T-helper 17 cell (primary cell): ENCODE measurements at places on chromosomes 4 and X. TPM values are rescaled to one million over a fixed set of nuclear protein-coding genes. Genes with fewer than 3 reads are reported as not detected.

GRCh38 chr4:141335166-141335565, 114.5 kb downstream of the ZNF330 start:
- no peak overlapping the region for H3K27ac ChIP-seq
- peaks cover 2% of the 10 kb centered on the region for H3K4me1 ChIP-seq
- no peak for DNase-seq

- no peak overlapping the region for H3K4me3 ChIP-seq
- H3K36me3 ChIP-seq, result no peaks in the 10 kb centered on the region
- H3K27me3 ChIP-seq, result no peaks in the 10 kb centered on the region
- no peak for DNase-seq
- no peaks in the 10 kb centered on the region for H3K4me1 ChIP-seq
Observed at GRCh38 chr4:74968456-74969164, 35.7 kb downstream of the PARM1 start.

RTL9 gene
- total RNA-seq, result not detected

DNA sequence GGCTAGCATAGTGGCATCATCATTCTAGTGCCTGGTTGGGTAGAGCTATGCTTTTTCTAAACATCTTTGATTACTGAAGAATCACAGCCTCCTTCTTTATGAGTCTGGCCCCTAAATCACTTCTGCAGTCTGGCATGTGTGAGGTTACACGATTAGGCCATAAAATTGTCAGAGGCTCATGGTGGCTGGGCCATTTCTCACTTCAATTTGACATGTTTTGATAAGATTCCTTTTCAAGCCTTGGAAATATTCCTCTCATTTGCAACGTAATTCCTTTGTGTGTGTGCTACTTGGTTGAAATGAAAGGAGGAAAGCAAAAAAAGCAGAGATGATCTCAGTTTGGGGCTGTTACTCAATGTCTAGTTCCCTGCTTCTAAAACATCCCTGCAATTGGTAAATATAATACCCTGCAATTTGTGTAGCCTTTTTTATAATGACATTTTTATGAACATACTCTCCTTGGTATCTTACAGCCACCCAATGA, 6.2 kb downstream of the CCKAR start:
- no peak for DNase-seq
- no peaks in the 10 kb centered on the region for H3K4me1 ChIP-seq
- H3K27me3 ChIP-seq, result peaks cover 21% of the 10 kb centered on the region
- no peak overlapping the region for H3K27ac ChIP-seq
- peaks cover 2% of the 10 kb centered on the region for H3K36me3 ChIP-seq

GRCh38 chr4:1033840-1034551, 22.6 kb downstream of the FGFRL1 start:
- H3K27ac ChIP-seq, result no peak overlapping the region
- no peaks in the 10 kb centered on the region for H3K4me1 ChIP-seq
- no peaks in the 10 kb centered on the region for H3K36me3 ChIP-seq
- no peaks in the 10 kb centered on the region for H3K27me3 ChIP-seq
- no peak for DNase-seq

- no peaks in the 10 kb centered on the region for H3K4me1 ChIP-seq
- H3K27ac ChIP-seq, result no peak overlapping the region
- DNase-seq, result no peak
- H3K36me3 ChIP-seq, result no peaks in the 10 kb centered on the region
- H3K27me3 ChIP-seq, result no peaks in the 10 kb centered on the region
Observed at GRCh38 chr4:24112466-24112865, 222.6 kb upstream of the PPARGC1A start.

- peak overlapping the region; percentile 84 for H3K4me3 ChIP-seq
- peaks cover 25% of the 10 kb centered on the region for H3K4me1 ChIP-seq
- H3K27ac ChIP-seq, result peak overlapping the region; percentile 95
- no peaks in the 10 kb centered on the region for H3K27me3 ChIP-seq
- no peak for DNase-seq
- peaks cover 3% of the 10 kb centered on the region for H3K36me3 ChIP-seq
Observed at GRCh38 chrX:119655125-119655524, 37.8 kb downstream of the SEPTIN6 start.

OFD1 gene
- 72.1 TPM for total RNA-seq

- no peaks in the 10 kb centered on the region for H3K27me3 ChIP-seq
- no peak overlapping the region for H3K27ac ChIP-seq
- H3K4me3 ChIP-seq, result no peak overlapping the region
- no peaks in the 10 kb centered on the region for H3K36me3 ChIP-seq
- H3K4me1 ChIP-seq, result no peaks in the 10 kb centered on the region
Observed at GRCh38 chr4:13151194-13151593, 332.9 kb downstream of the RAB28 start.

MAGEB16 gene
- not detected for total RNA-seq

DNA sequence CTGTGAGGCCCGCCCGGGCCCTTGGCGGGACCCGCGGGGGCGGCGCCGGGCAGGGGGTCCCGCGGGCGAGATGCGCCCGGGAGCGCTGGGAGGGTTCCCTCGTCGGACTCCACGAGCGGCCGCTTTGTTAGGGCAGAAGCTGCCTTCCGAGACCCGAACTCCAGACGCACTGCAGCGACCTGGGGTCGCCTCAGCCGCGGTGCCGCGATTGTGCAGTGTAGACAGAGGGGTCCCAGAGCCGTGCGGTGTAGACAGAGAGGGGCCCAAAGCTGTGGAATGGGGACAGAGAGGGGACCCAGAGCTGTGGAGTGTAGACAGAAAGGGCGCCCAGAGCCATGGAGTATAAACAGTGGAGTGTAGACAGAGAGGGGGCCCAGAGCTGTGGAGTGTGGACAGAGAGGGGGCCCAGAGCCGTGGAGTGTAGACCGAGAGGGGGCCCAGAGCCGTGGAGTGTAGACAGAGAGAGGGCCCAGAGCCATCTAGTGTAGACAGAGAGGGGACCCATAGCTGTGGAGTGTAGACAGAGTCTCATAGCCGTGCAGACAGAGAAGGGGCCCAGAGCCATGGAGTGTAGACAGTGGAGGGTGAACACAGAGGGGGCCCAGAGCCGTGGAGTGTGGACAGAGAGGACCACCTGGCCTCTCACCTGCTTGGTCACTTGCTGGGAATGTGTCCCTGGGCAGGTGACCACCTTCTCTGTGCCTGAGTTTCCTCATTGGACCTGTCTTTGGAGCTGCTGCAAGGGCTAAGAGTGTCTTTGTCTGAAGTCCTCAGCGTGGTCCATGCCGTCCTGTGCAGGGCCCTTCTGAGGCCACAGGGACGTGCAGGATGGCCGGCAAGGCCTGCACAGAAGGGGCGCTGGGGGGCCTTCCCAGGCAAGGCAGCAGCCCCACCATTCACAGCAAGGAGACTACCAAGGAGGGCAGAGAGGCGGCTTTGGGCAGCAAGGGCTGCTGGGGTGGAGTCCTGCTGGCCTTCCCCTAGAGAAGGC, 875 bp downstream of the RGS12 start:
- no peaks in the 10 kb centered on the region for H3K36me3 ChIP-seq
- H3K4me3 ChIP-seq, result peak overlapping the region; percentile 73
- no peak for DNase-seq
- H3K27ac ChIP-seq, result peak overlapping the region; percentile 77

GRCh38 chr4:83212041-83212851, 72.4 kb downstream of the COQ2 start:
- DNase-seq, result no peak
- peak overlapping the region; percentile 59 for H3K4me3 ChIP-seq
- no peaks in the 10 kb centered on the region for H3K36me3 ChIP-seq
- no peaks in the 10 kb centered on the region for H3K27me3 ChIP-seq
- peak overlapping the region; percentile 10 for H3K27ac ChIP-seq

DNA sequence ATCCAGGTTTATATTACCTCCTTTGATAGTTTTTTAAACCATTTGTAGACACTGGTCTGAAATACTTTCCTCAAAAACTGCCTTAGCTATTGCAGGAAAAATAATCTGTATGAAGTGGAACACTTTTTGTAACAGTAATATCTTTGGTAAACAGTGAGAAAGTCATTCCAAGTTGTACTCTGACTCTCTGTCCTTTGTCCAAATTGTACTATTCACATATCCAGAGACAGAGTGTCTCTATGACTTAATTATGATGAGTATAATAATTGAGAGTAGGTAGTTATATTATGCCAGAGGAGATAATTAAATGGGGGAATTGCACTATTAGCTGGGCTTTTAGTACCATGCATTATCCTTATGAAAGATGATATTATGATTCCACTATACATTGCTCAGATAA, 112.6 kb upstream of the LCORL start:
- no peak overlapping the region for H3K27ac ChIP-seq
- no peaks in the 10 kb centered on the region for H3K4me1 ChIP-seq
- H3K36me3 ChIP-seq, result no peaks in the 10 kb centered on the region

GRCh38 chr4:81019006-81019405, 11.5 kb upstream of the BMP3 start:
- no peak overlapping the region for H3K4me3 ChIP-seq
- DNase-seq, result no peak
- peaks cover 4% of the 10 kb centered on the region for H3K36me3 ChIP-seq
- H3K27me3 ChIP-seq, result peaks cover 27% of the 10 kb centered on the region
- H3K4me1 ChIP-seq, result no peaks in the 10 kb centered on the region

- peaks cover 7% of the 10 kb centered on the region for H3K4me1 ChIP-seq
- no peak for DNase-seq
- no peaks in the 10 kb centered on the region for H3K27me3 ChIP-seq
- H3K27ac ChIP-seq, result no peak overlapping the region
Observed at GRCh38 chrX:16788477-16788876, 2.2 kb downstream of the TXLNG start.

DNA sequence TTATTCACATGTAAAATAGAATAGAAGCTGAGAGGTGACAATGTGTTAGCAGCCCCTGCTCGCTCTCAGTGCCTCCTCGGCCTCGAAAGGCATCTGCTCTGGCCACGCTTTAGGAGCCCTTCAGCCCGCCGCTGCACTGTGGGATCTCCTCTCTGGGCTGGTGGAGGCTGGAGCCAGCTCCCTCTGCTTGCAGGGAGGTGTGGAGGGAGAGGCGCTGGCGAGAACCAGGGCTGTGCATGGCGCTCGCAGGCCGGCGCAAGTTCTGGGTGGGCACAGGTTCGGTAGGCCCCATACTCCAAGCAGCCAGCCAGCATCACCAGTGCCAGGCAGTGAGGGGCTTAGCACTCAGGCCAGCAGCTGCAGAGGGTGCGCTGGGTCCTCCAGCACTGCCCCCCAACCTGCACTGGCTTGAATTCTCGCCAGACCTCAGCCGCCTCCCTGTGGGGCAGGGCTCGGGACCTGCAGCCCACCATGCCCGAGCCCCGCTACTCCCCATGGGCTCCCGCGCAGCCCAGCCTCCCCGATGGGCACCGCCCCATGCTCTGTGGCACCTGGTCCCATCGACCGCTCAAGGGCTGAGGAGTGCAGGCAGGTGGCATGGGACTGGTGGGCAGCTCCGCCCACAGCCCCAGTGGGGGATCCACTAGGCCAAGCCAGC, 1346.7 kb upstream of the IGFBP7 start:
- H3K4me3 ChIP-seq, result no peak overlapping the region
- DNase-seq, result no peak
- no peak overlapping the region for H3K27ac ChIP-seq
- H3K27me3 ChIP-seq, result no peaks in the 10 kb centered on the region

CHIC2 gene
- 43.0 TPM for total RNA-seq

GRCh38 chr4:160523231-160523630, 1420.4 kb downstream of the RAPGEF2 start:
- DNase-seq, result no peak
- no peaks in the 10 kb centered on the region for H3K4me1 ChIP-seq
- no peaks in the 10 kb centered on the region for H3K27me3 ChIP-seq

DNA sequence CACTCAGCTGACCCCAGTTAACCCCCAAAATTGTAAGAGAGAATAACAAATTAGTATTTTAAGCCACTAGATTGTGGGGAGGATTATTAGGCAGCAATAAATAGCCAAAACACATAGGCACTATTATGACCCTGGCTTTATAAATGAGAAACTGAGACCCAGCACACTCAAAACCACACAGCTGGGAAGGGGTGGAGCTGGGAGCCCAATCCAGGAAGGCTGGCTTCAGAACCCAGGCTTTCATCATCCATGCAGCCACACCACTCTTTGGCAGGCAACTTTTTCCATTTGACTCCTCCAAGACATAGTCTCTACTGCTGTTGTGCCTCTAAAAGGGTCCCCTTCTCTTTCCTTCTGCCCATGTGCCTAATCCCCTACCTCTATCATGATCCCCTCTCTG, 253.8 kb downstream of the DHX15 start:
- no peak overlapping the region for H3K27ac ChIP-seq
- H3K4me3 ChIP-seq, result no peak overlapping the region
- DNase-seq, result no peak
- no peaks in the 10 kb centered on the region for H3K36me3 ChIP-seq

GRCh38 chrX:9730752-9731151, 34.9 kb downstream of the GPR143 start:
- no peaks in the 10 kb centered on the region for H3K4me1 ChIP-seq
- H3K36me3 ChIP-seq, result no peaks in the 10 kb centered on the region
- DNase-seq, result no peak
- H3K27ac ChIP-seq, result no peak overlapping the region

DNA sequence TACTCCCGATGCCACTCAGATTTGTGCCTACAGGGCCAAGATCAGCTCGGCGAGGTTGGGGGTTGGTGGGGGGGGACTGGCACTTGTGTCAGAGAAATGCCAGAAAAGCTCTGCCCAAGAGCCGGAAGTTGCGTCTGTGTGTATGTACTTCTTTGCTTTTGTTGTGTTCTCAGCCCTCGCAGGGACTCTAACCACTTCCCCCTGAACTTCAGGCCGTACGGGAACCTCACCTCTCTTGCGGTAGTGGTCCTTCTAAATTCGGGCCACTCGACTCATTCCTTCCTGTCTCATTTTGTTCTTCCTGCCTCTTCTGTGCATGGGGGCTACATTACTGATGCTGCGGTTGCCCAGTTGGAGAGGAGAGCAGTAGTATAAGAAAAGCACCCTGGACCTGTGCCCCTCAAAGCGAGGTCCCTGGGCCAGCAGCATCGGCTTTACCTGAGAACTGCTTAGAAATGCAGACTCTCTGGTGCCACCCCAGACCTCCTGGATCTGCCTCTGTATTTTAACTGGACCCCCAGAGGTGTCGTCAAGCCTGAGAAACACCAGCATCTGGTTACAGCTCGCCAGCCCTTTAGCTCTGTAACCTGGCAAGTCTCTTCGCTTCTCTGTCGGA, 146.3 kb upstream of the RPS6KA3 start:
- no peaks in the 10 kb centered on the region for H3K36me3 ChIP-seq
- H3K4me1 ChIP-seq, result peaks cover 14% of the 10 kb centered on the region
- peak; percentile 22 for DNase-seq
- peak overlapping the region; percentile 80 for H3K4me3 ChIP-seq
- no peaks in the 10 kb centered on the region for H3K27me3 ChIP-seq
- peak overlapping the region; percentile 93 for H3K27ac ChIP-seq

CASP6 gene
- total RNA-seq, result 17.1 TPM

DNA sequence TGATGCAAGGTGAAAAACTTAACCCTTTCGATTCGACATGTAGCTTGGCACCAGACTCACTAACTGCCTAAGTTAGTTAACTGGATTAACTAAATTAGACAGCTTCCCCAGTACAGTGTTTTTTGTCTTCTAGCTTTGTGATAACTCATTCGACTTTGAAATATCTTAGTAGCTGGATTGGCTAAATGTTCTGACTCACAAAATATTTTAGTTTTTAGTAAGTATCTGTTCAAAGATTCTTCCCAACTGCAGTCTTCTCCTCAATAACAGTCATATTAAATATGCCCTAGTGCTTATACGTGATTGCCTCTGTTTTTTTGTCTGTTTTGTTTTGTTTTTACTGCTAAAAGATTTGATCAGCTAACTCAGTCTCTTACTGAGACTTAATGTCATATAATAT, 102.9 kb downstream of the KCNIP4 start:
- H3K4me3 ChIP-seq, result no peak overlapping the region
- no peaks in the 10 kb centered on the region for H3K4me1 ChIP-seq
- H3K27me3 ChIP-seq, result no peaks in the 10 kb centered on the region
- H3K27ac ChIP-seq, result no peak overlapping the region
- H3K36me3 ChIP-seq, result no peaks in the 10 kb centered on the region
